ENCODE measurements at places on chromosomes 7 and 10.

DNA sequence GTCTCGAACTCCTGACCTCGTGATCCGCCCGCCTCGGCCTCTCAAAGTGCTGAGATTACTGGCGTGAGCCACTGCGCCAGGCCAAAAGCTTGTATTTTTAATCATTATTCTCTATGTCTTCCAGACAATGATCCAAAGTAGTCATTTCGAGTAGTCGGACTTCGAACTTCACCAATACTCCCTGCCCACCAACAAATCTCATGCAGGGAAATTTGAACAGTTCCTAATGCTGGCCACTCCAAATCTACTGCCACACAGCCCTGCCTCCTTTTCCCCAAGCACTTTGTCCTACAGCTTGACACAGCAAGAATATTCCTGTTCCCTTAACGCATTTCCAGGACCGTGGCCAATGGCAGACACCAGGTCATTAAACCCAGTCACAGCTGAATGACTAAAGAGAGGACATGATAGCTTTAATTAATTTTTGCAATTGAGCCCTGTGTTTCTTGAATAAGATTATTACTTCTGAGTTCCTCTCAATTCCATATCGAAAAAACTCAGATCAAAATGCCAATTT is 142.3 kb upstream of the NRP1 start:
- no peaks in the 10 kb centered on the region for H3K36me3 ChIP-seq
- DNase-seq, result peak; percentile 64
- no peaks in the 10 kb centered on the region for H3K27me3 ChIP-seq
- H3K4me3 ChIP-seq, result no peak overlapping the region
- H3K27ac ChIP-seq, result no peak overlapping the region

DNA sequence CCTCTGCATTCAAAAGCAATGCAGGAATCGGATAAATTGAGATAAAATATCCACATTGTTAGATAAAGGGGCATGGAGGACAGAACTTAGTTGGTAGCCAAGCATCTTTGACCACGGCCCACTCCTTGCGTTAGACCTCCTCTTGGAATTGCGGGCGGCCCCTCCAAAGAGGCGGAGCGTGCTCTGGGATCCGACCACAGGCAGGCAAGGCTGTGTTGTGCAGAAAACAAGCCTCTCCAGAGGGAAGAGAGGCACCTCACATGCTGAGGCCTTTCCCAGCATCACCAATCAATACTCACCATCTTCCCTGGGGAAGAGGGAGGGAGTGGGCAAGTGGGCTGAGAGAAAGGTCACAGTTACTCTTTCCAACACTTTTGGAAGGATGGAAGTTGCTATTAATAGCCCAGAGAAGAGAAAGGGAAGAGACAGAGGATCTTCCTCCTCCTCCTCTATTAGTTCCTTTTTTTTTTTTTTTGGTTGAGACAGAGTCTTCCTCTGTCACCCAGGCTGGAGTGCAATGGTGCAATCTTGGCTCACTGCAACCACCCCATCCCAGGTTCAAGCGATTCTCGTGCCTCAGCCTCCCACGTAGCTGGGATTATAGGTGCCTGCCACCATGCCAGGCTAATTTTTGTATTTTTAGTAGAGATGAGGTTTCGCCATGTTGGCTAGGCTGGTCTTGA is 49.7 kb upstream of the NRF1 start:
- no peak overlapping the region for H3K4me3 ChIP-seq
- no peaks in the 10 kb centered on the region for H3K4me1 ChIP-seq
- H3K27me3 ChIP-seq, result no peaks in the 10 kb centered on the region
- no peaks in the 10 kb centered on the region for H3K36me3 ChIP-seq

DNA sequence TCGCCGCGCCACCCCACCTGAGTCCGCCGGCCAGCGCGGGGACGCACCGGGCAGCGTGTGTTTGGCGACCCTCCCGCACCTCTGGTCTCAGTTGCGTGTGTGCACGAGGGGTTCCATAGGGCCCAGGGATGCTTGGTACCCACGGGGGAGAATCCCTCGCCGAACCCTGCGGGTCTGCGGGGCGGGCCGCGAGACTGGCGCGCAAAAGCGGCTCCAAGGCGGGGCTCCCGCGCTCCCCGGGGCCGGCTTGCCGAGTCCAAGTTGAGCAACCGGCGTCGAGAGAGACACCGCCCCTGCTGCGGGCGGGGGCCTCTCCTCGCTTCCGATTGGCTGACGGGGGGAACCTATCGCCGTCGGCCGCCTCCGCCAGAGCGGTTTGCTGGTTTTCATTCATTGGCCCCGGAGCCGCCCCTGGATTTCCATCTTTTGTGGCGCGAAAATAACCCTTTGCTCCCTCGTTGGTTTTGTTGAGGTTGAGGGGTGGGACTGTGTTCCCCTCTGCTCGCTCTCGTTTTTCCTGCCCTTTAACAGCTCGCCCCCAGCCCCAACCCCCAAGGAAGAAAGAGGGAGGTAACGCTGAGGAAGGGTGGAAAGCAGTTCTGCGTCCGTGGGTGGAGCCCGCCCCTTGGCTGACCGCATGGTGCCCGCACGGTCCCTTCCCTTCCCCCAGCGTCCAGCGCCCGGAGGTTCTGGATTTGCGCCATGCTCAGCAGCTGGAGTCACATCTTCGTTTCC is 4.0 kb upstream of the IGF2BP3 start:
- H3K27me3 ChIP-seq, result peaks cover 89% of the 10 kb centered on the region
- H3K27ac ChIP-seq, result no peak overlapping the region
- DNase-seq, result peak; percentile 91
- no peaks in the 10 kb centered on the region for H3K36me3 ChIP-seq
- H3K4me3 ChIP-seq, result peak overlapping the region; percentile 33

GRCh38 chr7:66732439-66732838 is 8.1 kb upstream of the RABGEF1 start:
- no peak for DNase-seq
- peaks cover 12% of the 10 kb centered on the region for H3K4me1 ChIP-seq
- no peaks in the 10 kb centered on the region for H3K27me3 ChIP-seq

DNA sequence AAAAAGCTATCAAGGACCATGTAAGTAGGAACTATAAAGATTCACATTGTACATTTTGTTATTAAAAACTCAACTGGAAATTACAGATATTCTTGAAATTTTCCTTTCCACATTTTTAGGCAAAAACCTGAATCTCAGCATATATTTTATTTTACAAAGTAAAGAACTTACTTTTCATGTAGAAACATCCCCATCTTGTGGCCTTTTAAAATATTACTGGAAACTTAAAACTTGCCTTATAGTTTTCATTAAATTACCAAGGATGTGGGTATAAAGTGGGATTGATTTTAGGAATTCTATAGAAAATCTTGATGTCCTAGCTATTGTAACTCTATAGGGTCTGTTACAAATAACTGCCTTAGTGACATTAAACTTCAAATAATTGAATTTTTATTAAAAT is 10.6 kb downstream of the DBF4 start:
- no peaks in the 10 kb centered on the region for H3K27me3 ChIP-seq
- H3K4me3 ChIP-seq, result no peak overlapping the region
- no peaks in the 10 kb centered on the region for H3K36me3 ChIP-seq
- no peaks in the 10 kb centered on the region for H3K4me1 ChIP-seq
- no peak overlapping the region for H3K27ac ChIP-seq

DNA sequence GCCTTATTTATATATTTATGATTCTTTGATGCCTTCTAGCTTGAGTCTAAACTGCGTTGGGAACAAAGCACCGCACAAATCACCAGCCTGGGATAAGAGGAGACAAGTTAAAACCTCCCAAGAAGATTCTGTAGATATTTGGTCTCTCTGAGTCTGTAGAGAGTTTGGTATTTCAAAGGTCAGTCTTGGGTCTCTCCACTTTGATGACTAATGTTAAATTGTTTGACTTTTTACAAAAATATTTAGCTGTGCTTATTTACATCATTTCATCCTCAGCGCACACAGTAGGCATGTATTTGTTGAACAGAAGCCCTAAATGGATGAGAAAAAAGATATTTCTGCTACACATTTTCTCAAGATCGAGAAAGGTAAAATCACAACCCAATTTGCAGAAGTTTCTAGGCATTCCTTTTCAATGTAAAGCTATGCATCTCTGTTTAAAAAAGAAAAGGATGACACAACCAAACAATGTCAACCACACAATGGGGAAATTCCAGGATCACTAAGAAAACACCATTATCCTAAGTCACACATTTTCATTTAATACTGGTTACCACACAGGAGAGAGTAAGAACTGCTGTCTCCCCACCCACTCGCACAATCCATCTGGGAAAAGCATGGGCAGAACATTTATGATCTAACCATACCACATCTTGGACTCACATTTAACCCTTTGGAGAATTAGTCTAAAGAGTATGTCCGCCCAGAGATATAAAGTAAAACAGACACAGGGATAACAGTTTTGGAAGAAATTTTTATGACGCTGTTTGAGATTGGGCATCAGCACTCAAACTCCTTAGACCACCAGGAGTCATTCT is 4.4 kb downstream of the CDK6 start:
- H3K27me3 ChIP-seq, result no peaks in the 10 kb centered on the region
- H3K36me3 ChIP-seq, result no peaks in the 10 kb centered on the region
- H3K4me1 ChIP-seq, result peaks cover 61% of the 10 kb centered on the region
- peak overlapping the region; percentile 73 for H3K4me3 ChIP-seq

GRCh38 chr10:7094781-7095180 is 316.1 kb downstream of the SFMBT2 start:
- H3K27me3 ChIP-seq, result no peaks in the 10 kb centered on the region
- no peaks in the 10 kb centered on the region for H3K4me1 ChIP-seq
- H3K36me3 ChIP-seq, result no peaks in the 10 kb centered on the region
- no peak overlapping the region for H3K27ac ChIP-seq
- DNase-seq, result no peak
- H3K4me3 ChIP-seq, result no peak overlapping the region

DNA sequence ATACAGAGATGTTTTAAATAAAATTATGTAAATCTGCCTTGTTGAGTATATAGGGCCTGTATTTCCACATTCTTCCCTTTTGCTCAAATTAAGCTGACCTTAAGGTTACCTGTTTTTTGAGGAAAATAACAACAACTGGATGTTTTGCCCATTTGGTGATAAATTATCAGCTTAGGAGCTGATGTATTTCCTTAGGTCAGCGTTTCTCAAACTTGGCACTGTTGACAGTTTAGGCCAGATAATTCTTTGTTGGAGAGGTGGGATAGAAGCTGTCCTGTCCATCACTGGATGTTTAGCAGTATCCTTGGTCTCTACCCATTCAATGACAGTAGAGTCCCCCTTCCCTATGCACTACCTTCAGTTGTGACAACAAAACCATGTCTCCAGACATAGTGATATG is 7.2 kb downstream of the GSTO2 start:
- peaks cover 10% of the 10 kb centered on the region for H3K27me3 ChIP-seq
- no peak overlapping the region for H3K27ac ChIP-seq
- peaks cover 9% of the 10 kb centered on the region for H3K4me1 ChIP-seq
- H3K4me3 ChIP-seq, result no peak overlapping the region

- no peak for DNase-seq
- H3K4me3 ChIP-seq, result no peak overlapping the region
- H3K4me1 ChIP-seq, result peaks cover 3% of the 10 kb centered on the region
Measured at GRCh38 chr10:1074748-1075308, 18.6 kb downstream of the WDR37 start.

GRCh38 chr10:107814865-107815487 is 650.5 kb upstream of the SORCS1 start:
- no peaks in the 10 kb centered on the region for H3K27me3 ChIP-seq
- H3K4me3 ChIP-seq, result no peak overlapping the region
- DNase-seq, result no peak
- H3K36me3 ChIP-seq, result no peaks in the 10 kb centered on the region

DNA sequence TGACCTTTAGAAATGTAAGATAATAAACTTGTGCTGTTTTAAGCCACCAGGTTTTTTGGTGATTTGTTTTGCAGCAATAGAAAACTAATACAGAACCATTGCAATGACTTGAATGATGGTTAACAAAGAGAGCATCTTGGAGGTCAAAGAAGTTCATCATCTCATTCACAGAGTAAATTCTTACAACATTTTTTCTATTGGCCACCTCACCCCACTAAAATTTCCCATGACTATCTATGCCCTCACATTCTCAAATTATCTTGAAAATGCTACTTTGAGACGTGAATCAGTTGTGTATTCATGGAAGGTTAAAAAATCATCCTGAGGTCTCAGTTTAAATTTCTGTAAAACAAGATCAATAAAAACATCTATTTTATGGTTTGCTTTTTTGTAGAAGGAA is 754.2 kb downstream of the SORCS1 start:
- no peaks in the 10 kb centered on the region for H3K27me3 ChIP-seq
- H3K27ac ChIP-seq, result no peak overlapping the region
- no peak overlapping the region for H3K4me3 ChIP-seq
- DNase-seq, result no peak
- H3K36me3 ChIP-seq, result no peaks in the 10 kb centered on the region

GRCh38 chr10:48254750-48255512 is 19.6 kb downstream of the FRMPD2 start:
- H3K27ac ChIP-seq, result no peak overlapping the region
- no peaks in the 10 kb centered on the region for H3K36me3 ChIP-seq
- no peaks in the 10 kb centered on the region for H3K27me3 ChIP-seq
- peak; percentile 72 for DNase-seq
- H3K4me3 ChIP-seq, result no peak overlapping the region

DNA sequence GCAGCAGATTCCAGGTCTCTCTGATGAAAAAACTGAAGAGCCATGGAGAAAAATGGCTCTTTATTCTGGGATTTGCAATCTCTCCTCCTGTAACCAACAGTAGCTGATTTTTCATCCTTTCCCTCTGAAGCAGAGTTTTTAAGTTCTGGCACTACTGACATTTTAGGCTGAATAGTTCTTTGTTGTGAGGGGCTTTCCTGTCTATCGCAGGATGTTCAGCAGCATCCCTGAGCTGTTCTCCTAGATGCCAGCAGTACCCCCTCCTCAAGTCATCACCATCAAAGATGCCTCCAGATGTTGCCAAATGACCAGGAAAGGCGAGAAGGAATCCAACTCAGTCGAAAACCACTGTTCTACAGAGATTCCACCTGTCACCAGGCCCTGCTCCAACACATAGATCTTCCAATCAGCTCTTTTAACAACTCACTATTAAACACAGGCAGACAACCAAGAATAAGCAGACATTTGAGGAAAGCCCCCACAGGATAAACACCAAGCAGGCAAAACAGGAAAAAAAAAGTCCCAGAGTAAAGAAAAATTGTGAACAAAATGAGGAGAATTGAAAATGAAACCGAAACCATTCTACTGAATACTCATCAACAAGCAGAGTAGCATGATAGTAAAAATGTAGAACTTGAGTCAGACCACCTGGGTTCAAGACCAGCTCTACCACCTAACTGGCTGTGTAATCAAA is 124.8 kb downstream of the MPP7 start:
- no peak for DNase-seq
- H3K27me3 ChIP-seq, result no peaks in the 10 kb centered on the region
- peak overlapping the region; percentile 68 for H3K27ac ChIP-seq
- peak overlapping the region; percentile 33 for H3K4me3 ChIP-seq

DNA sequence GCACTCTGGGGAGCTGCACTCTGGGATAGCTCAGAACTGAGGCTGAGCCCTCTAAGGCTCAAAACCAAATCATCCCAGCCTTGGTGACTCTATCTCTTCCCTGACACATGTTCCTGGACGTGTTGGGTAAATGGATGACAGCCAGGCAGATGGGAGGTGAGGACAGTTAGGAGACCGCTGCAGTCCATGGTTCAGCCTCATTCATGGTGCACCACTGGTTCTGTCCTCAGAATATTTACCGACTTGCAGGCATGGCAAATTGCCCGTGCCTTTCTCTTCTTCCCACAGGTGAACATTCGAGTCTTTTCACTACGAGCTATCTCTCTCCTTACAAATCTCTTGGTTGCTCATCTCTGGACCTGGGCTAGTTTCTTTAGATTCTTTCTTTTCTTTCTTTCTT is 80.3 kb upstream of the EFCAB10 start:
- H3K27me3 ChIP-seq, result no peaks in the 10 kb centered on the region
- no peak for DNase-seq
- H3K36me3 ChIP-seq, result peaks cover 28% of the 10 kb centered on the region
- no peak overlapping the region for H3K4me3 ChIP-seq

GRCh38 chr7:3510101-3511020 is 209.3 kb downstream of the SDK1 start:
- no peaks in the 10 kb centered on the region for H3K27me3 ChIP-seq
- no peak overlapping the region for H3K4me3 ChIP-seq
- H3K27ac ChIP-seq, result no peak overlapping the region

All from esophagus muscularis mucosa (tissue), 4 donors.